ENCODE measurements at places on chromosomes 6 and 20.

DNA sequence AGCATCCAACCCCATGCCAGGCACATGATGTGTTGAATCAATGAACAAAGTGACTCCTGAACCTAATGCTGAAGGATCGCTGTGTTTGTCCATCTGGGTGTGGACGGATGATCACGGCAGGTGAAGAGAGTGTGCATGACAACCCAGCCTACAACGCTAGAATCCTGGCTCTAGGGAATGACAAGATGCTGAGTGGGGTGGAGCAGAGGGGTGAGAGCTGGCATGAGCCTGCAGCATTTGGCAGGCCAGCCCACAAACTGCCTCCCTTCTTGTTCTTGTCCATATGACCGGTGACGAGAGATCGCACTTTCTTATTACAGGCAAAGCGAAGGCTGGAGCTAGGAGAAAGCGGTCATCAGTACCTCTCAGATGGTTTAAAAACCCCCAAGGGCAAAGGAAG lies 54.7 kb upstream of the CDKAL1 start:
- DNase-seq = no peak

DNA sequence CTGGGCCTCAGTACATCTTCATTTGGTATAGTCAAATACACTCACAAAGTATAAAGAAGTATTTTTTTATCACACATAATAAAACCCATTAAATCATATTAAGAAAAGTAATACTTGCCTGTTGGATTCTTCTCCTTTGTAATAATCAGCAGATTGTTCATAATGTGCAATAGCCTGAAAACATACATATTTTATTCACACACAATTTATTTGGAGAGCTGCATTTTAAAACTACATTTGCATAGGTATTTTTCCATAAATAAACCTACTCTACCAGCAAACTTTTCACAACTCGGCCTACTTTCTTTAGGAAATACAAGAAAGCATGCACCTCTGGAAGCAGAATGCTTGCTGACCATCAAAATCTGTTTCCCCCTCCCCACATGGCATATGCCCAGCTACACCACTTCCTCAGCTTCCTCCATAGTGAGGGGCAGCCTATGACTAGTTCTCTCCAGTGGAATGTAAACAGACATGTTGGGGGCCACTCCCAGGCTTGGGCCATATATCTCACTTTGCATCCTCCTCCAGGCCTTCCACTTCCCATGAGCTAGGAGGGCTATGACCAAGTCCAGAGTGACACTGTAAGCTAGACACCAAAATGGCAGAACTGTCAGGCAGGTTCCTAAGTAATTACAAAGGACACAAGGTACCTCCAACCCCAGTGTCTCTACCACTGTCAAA lies 28.3 kb downstream of the GZF1 start:
- DNase-seq = no peak

DNA sequence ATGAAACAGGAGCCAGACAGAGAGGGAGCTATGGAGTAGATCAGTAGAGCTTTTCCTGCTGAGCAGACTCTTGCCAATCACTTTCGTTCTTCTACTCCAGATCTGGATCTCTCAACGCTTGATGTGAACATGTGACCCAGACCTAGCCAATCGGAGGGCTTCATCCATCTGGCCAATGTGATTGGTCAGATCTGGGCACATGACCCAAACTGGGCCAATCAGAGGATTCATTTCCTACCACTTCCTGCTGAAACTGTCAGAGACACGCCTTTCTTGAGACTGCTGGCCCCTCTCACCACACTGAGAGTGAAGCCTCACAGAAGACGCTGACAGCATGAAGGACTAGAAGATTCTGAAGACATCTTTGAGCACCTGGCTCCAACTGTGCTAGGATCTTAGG lies 44.2 kb upstream of the ZMYND8 start:
- DNase-seq = no peak

GRCh38 chr6:107603006-107603370 lies 113.1 kb downstream of the SOBP start:
- no peak for DNase-seq

- no peak for DNase-seq
These were observed 2.0 kb downstream of the GLP1R start for GRCh38 chr6:39050453-39051112.

DNA sequence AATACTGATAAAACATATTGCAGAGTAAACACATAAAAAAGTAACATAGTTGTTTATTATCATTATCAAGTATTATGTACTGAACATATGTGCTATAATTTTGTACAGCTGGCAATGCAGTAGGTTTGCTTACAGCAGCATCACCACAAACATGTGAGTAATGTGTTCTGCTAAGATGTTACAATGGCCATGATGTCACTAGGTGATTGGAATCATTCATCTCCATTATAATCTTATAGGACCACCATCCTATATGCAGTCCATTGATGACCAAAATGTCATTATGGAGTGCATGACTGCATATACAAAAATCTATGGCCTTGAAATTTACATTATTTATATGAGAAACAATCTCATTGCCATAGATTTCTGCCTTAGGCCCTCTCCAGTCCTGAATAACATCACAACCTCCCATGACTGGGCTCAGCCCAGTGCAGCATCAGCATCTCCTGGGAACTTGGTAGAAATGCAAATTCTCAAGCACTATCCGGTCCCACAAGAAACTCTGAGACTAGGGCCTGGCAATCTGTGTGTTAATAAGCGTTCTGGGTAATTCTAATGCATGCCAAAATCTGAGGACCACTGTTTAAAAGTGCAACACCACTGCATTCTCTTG lies 352.0 kb upstream of the MARCKS start:
- DNase-seq = no peak

- peak; percentile 90 for DNase-seq
These were observed at the start of gene MARCKS for GRCh38 chr6:113856625-113857555. MARCKS (plus strand) TSS chr6:113857345; CDS start chr6:113857746, 401 bp downstream.

All from NCI-H1417 treated with DMSO at 0.1 percent for 48 hours (cell line).